Stimulated activated CD8-positive, alpha-beta memory T cell treated with anti-CD3 and anti-CD28 coated beads, Interleukin-7, amount 100 ng/mL, for 1 hour (primary cell): ENCODE measurements at places on chromosomes 3 and 15.

DNA sequence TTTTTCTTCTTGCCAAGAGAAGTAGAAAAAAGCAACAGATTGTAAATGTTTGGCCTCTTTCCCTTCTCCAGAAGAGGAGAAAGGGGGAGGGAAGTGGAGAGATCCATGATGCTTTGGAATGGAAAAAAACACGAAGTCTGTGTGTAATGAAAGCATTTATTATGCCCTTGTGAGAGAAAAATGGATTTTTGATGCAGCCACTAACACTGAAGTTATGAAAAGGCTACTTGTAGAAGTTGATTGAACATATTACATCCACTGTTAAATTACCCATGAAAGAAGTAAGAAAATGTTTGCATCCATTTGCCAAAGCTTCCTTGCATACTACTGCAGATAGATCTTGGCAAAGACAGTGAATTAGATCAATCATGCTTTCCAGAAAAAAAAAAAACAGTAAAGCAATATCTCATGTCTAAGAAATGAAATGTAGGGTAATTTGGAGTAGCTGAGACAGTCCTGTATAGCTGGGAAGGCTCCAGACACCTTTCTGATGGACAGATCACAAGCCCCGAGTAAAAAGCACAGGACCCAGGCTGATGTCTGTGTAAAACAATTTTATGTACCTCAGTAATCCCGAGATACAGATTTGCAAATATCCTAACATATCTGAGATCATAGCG is 295.5 kb downstream of the PLOD2 start:
- DNase-seq: no peak

GRCh38 chr3:48140336-48140757 is 47.9 kb downstream of the CDC25A start:
- DNase-seq: no peak

DNA sequence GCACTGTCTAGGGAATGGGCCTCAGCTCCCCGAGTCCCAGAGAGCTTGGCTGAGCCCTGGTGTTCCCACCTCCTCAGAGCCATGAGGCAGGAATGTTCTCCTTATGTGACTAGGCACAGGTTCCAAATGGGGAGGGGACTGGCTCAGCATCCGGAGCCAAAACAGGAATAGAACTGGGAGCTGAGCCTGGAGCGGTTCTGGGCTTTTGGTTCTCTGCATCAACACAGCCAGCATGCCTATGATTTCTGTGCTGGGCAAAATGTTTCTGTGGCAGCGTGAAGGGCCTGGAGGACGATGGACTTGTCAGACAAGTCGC is at the start of gene FAM131A:
FAM131A (plus strand) TSS at position 202 of the 316 bp plus-strand sequence; CDS start at position 233, 31 bp downstream.
- DNase-seq: no peak

GRCh38 chr3:105798381-105798934 is 70.4 kb downstream of the CBLB start:
- DNase-seq: no peak

DNA sequence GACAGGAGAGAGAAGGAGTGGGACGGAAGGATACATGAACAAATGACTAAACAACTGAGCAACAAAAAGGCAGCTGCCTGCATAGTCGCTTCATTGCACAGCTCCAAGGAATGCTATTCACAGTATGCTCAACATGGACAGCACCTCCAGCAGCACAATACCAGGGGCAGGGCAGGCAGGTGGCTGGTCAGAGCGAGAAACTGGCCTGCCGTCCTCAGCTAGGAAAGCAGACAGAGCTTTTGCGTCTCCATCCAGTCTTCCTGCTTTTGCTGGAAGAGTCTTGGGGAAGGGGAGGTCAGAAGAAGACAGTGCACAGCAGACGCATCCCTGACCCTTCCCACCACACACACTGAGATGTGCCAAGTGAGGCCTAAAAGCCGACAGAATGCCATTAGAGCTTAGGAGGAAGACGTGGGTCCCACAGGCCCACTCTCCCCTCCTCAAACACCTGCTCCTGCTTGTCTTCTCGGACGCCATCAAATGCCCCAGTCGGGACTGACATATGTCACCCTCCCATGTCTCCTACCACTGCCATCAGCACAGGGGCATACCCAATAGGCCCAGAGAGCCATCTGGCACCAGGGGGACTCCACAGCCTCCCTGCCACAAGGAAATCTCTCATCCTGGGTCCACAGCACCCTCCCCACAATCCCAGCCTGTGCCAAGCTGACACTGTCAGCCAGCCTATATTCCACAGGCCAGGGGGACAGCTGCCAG is 3.9 kb downstream of the RAB6B start:
- no peak for DNase-seq

DNA sequence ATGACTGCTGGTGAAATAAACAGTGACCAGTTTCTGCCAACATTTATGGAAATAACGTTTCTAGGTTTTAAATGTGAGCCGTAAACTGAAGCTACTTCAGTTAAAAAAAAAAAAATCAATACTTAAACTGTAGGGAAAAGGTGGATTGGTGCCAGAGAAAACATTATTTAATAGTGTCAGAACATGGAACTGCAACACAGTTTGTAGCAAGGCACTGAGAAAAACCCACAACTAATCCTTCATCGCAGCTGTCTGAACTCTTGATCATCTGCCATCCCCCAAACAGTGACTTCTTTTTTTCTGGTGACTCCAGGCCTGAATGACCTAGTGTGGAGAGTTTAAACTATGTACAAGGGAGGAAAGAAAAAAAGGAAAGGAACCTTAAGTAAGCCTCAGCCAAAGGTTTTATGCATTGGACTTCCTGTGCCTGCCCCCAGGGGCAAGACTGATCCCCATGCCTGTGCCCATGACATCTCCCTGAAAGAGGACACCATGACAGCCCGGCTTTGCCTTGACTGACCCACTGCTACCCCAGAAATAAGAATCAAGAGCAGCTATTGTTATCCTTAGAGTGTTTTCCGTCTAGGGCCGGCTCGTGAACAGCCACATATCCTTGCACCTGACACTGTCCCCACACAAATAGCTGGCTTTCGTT is 33.1 kb downstream of the CRTAP start:
- no peak for DNase-seq

GRCh38 chr3:146814601-146815315 is 209.6 kb upstream of the PLSCR5 start:
- DNase-seq: no peak

GRCh38 chr3:4862973-4863372 is 116.3 kb upstream of the BHLHE40 start:
- no peak for DNase-seq

DNA sequence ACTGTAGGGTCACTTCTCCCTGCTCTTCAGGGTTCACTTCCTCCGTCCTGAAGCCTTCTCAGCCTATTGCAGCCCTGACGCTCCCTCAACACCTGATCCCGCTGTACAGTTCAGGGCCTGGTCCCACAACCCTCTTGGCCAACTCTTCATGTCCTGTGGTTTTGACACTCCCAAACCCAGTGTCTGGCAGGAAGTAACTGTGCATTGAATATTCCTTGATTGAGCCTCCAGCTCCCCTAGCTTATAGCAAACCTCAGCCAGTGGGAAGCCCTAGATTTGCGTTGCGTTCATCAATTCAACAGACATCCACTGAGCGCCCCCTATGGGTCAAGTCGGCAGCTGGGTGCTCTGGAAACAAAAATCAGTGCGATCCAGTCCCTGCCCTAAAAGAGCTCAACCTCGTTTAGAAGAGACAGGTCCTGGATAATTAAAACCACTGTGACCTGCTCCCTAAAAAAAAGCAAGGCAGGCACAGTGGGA is 13.5 kb downstream of the UBAP1L start:
- DNase-seq: no peak

- no peak for DNase-seq
Observed at GRCh38 chr3:131053043-131053859, 26.6 kb downstream of the NEK11 start.

- DNase-seq: no peak
Observed at GRCh38 chr15:100133001-100133400, 208.8 kb downstream of the ADAMTS17 start.

DNA sequence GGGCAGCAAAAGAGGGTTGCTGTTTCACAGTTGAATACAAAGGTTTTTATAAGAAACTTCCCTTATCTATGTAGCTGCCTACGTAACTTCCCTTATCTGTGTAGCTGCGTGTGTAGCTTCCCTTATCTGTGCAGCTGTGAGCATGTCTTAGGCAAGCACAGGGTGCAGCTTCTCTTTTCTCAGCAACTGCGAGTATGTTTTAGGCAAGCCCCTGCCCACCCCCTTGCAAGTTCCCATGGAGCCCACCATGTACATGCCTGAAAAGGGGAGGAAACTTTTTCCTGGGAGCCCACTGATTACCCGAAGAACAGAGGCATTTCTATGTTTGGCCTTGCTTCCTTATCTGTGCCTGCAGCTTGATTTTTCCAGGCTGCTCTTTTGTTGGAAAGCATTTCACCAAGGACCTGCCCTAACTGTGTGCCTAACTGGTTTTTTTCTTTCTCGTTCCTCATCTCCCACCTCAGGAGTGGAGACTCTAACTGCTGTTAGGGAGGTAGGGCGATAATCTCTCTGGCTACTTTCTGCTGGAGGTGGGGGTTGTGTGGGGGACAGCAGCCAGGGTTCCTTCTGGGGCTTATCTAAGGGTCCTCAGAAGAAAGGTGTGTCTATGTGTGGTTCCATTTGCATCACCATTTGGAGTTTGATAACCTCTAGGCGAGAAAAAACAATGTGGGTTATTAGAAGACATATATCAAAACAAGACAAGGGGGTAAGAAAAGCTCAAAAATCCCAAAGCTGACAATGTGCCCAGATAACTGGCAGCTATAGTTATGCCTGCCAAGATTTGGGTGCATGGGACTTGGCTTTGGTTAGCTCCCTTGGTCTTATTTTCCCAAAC is 26.0 kb downstream of the SORD start:
- DNase-seq: no peak
